ENCODE measurements at places on chromosomes 1 and 21. TPM values are rescaled to one million over a fixed set of nuclear protein-coding genes. Genes with fewer than 3 reads are reported as not detected.
A peak's percentile ranks its signal among the peaks of the same experiment; 100 is the strongest.

Gene CLIC6
- total RNA-seq: not detected

GRCh38 chr1:29767769-29768425 is 531.6 kb downstream of the PTPRU start:
- peak; percentile 52 for DNase-seq

- no peak for DNase-seq
Measured at GRCh38 chr1:143652744-143653428, 318.9 kb downstream of the FAM72C start.

DNA sequence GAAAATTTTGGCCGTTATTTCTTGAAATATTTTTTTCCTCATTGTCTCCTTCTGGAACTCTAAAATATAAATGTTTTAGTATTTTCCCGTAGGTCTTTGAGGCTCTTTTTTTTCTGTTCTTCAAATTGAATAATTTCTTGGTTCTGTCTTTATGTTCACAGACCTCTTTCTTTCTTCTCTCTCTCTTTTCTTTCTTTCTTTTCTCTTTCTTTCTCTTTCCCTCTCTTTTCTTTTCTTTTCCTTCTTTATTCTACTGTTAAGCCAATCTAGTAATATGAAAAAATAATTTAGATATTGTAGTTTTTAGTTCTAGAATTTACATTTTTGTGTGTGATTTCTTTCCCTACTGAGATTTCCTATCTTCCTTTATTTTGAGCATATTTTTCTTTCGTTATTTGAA is 30.1 kb downstream of the CLIC4 start:
- no peak for DNase-seq

DNA sequence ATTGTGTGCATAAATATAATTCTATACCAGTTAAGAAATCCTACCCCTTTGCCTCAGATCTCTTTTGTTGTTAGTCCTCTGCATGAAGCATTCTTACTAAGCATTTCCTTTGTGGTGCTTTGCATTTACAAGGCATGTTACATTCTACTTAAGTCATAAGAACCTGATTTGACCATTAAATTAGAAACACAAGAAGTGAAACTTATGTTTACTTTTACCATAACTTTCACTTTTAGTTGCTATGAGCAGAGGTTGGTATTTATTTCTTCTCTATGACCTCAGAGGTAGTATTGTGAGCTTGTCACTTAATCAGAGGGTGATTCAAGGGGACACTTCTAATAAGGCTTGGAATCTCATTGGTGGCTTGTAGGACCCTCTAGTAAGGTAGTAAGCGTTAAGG is 9.0 kb downstream of the FAM20B start:
- peak; percentile 16 for DNase-seq

Gene NTRK1
- total RNA-seq: not detected

GRCh38 chr1:58405660-58406059 is 140.9 kb downstream of the OMA1 start:
- DNase-seq: no peak

Gene SPRR3
- not detected for total RNA-seq

Gene OR2T35
- not detected for total RNA-seq

GRCh38 chr1:192983349-192983980 is 75.7 kb downstream of the UCHL5 start:
- no peak for DNase-seq

GRCh38 chr1:172292840-172293239 is 127.6 kb upstream of the C1orf105 start:
- DNase-seq: no peak
